ENCODE measurements at places on chromosomes 6 and 20.

GRCh38 chr6:128606611-128607010 lies 86.2 kb upstream of the PTPRK start:
- no peak for DNase-seq

- DNase-seq: no peak
Measured at GRCh38 chr6:14948586-14949245, 297.2 kb upstream of the JARID2 start.

- no peak for DNase-seq
Measured at GRCh38 chr6:152054441-152054840, 247.0 kb downstream of the ESR1 start.

DNA sequence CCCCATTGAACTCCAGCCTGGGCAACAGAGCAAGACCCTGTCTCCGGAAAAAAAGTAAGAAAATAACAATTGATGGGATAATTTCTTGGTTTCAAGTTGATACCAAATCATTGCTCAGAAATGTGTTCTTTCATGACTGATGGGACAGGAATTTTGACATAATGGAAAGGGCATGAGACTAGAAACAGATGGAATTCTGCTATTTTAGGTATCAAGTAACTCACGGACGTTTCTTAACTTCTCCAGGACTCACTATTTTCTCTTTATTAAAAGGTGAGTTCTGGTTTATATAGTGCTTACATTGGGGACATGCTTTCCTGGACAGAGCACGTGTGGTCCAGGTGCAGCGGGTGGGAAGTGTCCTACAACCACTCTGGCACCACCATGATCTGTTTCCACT lies 6.0 kb upstream of the DSP start:
- no peak for DNase-seq

GRCh38 chr6:156113631-156114030 lies 658.0 kb upstream of the NOX3 start:
- no peak for DNase-seq

GRCh38 chr6:75479712-75480111 lies 13.9 kb downstream of the FILIP1 start:
- no peak for DNase-seq

DNA sequence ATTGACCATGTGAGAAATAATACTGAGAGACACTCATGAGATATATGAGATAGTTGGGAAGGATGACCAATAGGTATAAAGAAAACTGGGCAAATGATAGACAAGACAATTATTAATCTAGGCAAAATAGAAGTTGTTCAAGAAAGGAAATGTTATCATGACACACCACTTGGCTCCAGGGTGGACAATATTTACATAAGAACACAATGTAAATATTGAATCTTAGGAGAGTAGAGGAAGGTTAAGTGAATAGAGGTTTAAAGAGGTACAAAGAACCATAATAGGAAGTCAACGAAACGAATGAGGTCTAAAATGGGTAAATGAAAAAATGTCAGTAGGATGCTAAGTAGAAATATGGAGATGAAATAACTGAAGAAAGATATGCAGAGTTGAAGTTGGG lies 126.5 kb downstream of the MBOAT1 start:
- no peak for DNase-seq

DNA sequence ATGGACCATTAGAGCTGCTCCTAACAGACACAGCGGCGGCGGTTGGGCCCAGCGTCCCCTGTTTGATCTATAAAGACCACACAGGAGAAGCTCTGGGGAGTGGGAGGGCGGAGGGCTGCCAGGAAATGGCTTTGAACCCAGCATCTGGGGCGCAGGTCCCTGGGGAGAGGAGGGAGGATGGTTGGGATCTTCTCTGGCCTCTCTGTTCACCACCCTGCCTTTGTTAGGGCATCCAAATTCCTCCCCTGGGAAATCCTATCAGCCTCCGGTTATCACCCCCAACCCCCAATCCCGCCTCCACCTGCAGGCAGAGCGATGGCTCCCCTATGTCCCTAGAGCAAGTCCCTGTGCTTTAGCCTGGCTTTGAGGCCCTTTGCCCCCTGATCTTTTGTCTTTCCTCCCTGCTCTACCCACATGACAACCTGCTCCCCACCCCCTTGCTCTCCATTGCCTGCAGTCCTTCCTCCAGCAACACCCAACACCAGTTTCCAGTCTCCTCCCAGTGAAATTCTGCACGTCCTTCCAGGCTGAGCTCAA lies 7.1 kb downstream of the XKR7 start:
- DNase-seq: no peak

- no peak for DNase-seq
Measured at GRCh38 chr6:165090242-165090641, 219.2 kb downstream of the C6orf118 start.

GRCh38 chr6:35080821-35081425 lies 60.2 kb downstream of the TCP11 start:
- no peak for DNase-seq

DNA sequence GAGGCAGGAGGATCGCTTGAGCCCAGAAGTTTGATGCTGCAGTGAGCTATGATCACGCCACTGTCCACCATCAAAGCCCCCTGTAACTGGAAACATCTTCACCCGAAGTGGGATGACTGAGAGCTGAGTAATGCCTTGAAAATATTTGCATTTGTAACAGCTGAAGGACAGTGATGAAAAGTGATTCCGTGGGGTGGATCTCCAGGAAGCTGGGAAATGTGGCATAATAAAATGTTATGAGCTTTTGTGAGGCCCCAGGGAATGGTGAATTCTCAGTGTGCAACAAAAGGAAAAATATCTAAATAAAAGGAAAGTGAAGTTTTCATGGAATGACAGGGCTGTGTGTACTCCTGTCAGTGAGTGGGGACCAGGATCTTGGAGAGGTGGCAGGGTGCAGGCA lies 92.0 kb downstream of the JAG1 start:
- DNase-seq: no peak

DNA sequence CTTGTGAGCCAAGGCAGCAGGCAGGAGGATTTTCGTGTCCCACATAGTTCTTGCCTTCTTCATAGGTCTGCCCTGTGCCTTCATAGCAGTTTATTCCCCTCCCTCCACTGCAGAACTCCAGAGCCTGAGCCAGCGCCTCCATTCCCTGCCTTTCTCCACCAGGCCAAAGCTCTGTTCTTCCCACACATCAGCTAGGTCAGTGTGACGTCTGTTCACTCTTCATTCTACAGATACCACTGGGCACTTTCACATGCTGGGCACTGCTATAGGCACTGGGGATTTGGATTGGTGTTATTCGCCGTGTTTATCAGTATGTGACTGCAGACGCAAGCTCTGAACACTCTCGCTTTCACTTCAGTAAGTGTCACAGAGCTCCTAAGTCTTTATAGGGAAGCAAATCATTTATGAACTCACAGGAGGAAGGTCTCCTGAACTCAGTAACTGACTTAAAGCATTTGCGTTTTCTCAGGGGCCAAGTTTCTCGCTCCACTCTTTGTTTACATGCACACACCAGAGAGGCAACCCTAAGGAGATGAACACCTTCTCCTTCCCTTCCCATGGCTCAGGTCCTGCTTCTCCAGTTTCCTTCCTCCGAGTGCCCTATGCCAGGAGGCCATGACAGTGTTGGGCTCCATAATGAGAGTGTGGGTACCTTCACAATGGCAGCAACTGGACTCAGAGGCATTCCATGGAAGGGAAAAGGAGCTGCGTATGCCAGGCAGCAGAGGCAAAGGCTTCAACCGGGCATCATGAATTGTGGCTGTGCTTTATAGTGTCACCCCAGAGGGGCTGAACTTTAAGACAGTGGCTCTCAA lies 6.3 kb upstream of the APMAP start:
- no peak for DNase-seq

GRCh38 chr6:106448000-106448426 lies 87.5 kb downstream of the CRYBG1 start:
- DNase-seq: peak; percentile 19

DNA sequence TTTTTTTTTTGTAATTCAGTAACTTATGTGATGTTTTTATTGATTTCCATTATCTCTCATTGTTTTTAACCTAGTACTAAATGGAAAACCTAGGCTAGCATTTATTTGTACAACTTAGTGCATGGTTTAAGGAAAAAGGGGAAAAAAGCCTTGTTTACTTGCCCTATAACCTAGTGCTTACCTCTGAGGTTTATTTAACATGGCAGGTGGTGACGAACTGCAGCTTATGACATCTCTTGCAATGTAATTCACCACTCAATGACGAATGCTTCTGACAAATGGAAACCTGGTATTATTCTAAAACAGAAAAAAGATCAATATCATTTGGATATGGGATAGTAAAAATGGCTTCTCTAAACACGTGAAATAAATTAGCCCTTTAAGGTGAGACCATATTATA lies 618.6 kb upstream of the FLRT3 start:
- no peak for DNase-seq

Measured in GM13976 (cell line).